ENCODE measurements at places on chromosomes 7 and 10. TPM values are rescaled to one million over a fixed set of nuclear protein-coding genes. Genes with fewer than 3 reads are reported as not detected.

The SLC26A5 gene
- not detected for polyA plus RNA-seq

The NXPH1 gene
- not detected for polyA plus RNA-seq

The KEL gene
- not detected for polyA plus RNA-seq

The MLXIPL gene
- polyA plus RNA-seq: 0.05 TPM

The XRCC2 gene
- 2.0 TPM for polyA plus RNA-seq

The INA gene
- 3.4 TPM for polyA plus RNA-seq

DNA sequence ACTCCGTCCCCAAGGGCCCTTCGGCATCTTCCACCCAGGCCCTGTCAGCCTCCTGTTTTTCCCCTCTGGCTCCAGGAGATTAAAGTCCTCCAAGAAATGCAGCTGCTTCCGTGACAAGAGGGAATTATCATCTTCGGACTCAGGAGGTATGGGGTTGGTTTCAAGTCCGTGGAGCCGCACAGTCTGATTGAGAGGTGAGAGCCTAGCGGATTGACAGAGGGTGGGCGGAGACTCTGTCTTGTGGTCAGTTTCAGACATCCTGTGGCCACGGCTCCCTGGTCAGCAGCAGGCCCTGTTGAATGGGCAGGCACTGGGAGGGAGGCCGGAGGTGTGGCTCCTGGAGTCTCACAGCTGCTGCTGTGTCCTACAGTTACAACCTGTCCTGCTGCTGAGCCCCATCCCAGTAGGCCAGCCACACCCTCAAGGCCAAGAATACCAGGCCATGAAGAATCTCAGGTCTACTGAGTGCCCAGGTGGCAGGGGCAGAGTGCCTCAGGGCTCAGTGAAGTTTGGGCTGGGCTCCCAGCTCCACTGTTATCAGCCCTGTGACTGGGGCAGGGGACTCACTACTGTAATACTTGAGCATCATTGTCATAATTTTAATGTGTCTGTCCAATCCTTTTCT, 49.3 kb upstream of the ZNF716 start:
- no peak for DNase-seq
- H3K4me1 ChIP-seq: no peaks in the 10 kb centered on the region
- no peak overlapping the region for H3K4me3 ChIP-seq
- no peaks in the 10 kb centered on the region for H3K36me3 ChIP-seq
- no peak overlapping the region for H3K27ac ChIP-seq

- no peak overlapping the region for H3K4me3 ChIP-seq
- H3K4me1 ChIP-seq: no peaks in the 10 kb centered on the region
- H3K27me3 ChIP-seq: no peaks in the 10 kb centered on the region
- H3K36me3 ChIP-seq: no peaks in the 10 kb centered on the region
- no peak for DNase-seq
Observed at GRCh38 chr7:93921186-93921585, 349 bp upstream of the GNG11 start.

DNA sequence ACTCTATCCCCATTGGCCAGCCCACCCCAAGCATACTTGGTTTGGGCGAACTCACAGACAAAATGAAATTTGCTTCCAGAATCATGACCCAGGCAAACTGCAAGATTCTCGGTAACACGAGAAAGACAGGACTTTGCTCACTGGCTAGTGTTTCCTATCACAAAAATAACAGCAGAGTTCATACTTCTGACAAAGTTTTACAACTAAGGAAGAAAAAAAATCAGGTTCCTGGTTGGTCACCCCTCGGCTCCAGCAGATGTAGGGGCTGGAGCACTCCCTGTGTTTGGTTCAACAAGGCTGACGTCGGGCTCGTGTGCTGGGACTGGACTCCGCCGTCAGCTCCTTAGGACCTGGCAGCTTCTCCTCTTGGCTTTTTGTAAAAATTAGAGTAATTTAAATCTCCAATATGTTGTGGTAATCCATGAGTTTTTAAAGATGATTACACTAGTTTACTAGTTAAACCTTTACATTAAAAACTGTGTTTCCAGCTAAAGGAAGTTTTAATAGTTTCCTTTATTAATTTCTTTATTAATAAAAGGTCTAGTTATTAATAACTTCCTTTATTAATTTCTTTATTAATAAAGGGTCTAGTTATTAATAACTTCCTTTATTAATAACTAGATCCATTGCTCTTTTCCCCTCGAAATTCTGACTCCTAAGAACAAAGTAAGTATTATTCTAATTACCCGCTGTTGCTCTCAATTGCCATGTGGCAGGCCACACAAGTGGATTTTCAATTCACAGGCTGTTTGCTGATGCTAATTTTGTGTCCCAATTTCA, 115.6 kb upstream of the RNF32 start:
- no peaks in the 10 kb centered on the region for H3K4me1 ChIP-seq
- no peaks in the 10 kb centered on the region for H3K36me3 ChIP-seq
- DNase-seq: no peak
- H3K27ac ChIP-seq: no peak overlapping the region
- no peaks in the 10 kb centered on the region for H3K27me3 ChIP-seq

GRCh38 chr10:34061841-34062240, 727.4 kb upstream of the NRP1 start:
- no peak overlapping the region for H3K4me3 ChIP-seq
- no peaks in the 10 kb centered on the region for H3K27me3 ChIP-seq
- no peak for DNase-seq
- no peaks in the 10 kb centered on the region for H3K36me3 ChIP-seq

DNA sequence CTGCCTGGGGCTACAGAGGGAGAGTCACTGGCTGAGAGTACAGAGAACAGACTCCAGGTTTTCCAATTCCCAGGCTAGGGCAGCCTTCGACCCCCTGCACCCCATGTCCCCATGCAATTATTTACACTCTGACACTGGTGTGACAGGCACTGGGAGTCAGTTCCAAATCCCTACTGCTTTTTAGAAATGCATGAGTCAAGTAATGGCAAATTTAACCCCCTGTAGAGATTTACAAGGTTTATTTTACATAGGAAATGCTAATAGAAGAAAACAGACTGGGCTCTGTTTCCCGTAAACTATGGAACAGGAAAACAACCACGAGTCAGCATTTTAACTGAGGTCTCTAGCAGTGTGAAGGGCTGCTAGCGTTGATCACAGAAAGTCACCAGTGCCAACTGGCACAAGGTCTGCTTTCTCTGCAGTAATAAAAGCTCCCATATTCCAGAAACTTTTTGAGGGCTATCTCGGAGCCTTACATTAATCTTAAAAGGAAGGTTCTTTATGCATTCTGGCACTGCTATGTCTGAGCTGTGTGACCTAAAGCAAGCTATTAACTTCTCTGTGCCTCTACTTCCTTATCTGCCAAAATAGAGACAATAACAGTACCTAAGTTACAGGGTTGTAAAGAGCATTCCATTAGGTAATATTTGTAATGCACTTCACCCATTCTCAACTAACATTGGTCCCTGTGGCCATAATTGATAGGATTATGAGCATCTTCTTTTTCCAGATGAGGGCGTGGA, 28.2 kb downstream of the NOD1 start:
- H3K27ac ChIP-seq: no peak overlapping the region
- H3K4me1 ChIP-seq: no peaks in the 10 kb centered on the region
- no peak overlapping the region for H3K4me3 ChIP-seq

DNA sequence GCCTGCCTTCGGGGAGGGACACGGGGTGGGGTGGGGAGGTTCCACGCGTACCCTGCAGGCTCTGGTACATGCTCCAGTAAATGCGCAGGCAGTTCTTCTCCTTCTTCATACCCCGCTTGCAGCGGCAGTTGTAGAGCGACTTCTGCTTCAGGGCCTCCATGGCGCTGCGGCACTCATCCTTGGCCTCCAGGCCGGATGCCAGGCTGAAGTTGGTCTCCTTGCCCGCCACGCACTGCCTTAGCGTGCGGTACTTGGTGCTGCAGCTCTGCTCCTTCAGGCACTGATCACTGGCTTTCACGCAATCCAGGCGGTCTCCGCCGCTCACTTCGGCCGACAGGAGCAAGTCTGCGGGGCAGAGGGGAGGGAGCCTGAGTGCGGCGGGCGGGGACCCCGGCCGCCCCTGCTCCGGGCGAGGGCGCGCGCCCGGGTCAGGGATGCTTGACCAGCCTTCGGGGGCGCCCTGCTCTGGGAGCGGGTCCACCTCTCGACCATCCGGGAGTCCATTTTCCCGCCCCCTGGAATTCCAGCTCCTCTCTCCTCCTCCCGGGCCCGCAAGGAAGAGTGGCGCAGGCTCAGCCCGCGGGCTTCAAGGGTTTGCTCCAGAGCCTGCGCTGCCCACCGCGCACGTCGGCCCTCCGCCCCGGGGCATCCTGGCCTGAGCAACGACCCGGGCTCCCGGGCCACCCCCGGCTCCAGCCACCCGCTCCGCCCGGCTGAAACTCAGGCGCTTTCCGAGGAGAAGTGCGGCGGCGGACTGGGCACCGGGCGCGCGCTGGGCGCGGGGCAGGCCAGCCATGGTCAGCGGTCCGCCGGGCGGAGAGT, 2.0 kb downstream of the GFRA1 start:
- H3K4me3 ChIP-seq: no peak overlapping the region
- peaks cover 23% of the 10 kb centered on the region for H3K4me1 ChIP-seq
- no peak for DNase-seq

DNA sequence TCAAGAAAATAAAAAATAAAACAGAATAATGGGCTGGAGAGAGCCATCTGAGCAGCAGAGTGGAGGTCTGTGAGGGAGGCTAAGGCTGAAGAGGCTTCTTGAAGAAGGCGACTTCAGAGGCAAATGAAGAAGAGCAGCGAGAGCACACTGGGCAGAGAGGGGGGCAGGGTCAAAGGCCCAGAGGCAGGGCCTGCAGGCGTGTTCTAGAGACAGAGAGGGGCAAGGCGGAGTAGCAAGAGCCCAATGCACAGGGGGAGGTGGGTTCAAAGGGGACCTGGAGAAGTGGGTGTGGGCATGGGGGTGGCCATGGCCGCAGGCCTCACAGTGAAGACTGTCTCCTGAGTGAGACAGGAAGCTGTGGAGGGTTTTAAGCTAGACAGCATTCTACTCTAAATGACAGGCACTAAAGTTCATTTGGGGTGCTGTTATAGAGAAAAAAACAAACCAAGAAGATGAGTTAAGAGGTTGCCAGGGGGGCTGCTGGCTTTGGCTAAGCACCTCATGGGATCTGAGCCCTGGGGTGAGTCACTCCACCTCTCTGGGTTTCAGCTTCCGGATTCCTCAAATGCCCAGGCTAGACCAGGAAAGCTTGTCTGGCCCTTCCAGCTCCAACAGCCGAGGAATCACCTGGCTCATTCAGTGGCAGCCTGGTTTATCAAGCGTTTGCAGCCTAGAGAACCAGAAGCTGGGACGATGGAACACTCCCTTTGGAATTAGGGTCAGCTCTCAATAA, 81.7 kb downstream of the DLG5 start:
- no peaks in the 10 kb centered on the region for H3K27me3 ChIP-seq
- H3K36me3 ChIP-seq: peaks cover 28% of the 10 kb centered on the region
- H3K4me3 ChIP-seq: no peak overlapping the region
- H3K27ac ChIP-seq: peak overlapping the region; percentile 58
- peaks cover 27% of the 10 kb centered on the region for H3K4me1 ChIP-seq

DNA sequence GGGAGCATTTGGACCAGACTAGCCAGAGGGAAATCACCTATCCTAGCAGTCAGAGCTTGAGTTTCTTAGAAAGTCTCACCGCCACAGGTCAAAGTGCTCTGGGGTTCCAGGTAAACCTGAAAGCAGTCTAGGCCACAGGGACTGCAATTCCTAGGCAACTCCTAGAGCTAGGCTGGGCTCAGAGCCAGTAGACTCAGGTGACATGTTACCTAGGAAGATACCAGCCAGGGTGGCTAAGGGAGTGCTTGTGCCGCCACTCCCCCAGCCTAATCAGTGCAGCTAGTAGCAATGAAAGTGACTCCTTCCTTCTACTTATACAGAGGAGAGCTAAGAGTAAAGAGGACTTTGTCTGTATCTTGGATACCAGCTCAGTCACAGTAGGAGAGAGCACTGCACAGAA, 348.7 kb upstream of the HPS1 start:
- no peak overlapping the region for H3K4me3 ChIP-seq
- no peaks in the 10 kb centered on the region for H3K4me1 ChIP-seq
- H3K27me3 ChIP-seq: no peaks in the 10 kb centered on the region

DNA sequence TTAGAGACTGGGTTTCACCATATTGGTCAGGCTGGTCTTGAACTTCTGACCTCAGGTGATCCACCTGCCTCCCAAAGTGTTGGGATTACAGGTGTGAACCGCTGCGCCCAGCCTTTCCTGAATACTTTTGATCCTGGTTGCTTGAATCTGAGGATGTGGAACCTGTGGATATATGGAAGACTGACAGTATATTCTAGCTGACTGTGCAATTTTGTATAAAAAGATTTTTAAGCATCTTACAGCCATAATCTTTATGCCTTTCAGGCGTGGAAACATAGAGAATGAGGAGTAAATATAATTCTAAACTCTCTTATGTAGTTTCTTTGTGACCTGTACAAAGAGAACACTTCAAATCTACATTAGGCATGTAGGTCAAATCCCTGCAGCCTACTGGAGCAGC, 16.2 kb downstream of the TSPAN14 start:
- no peak overlapping the region for H3K4me3 ChIP-seq
- H3K4me1 ChIP-seq: peaks cover 96% of the 10 kb centered on the region
- H3K27ac ChIP-seq: peak overlapping the region; percentile 98
- no peaks in the 10 kb centered on the region for H3K27me3 ChIP-seq

- no peak for DNase-seq
- H3K27me3 ChIP-seq: no peaks in the 10 kb centered on the region
- H3K36me3 ChIP-seq: no peaks in the 10 kb centered on the region
Observed at GRCh38 chr7:106143711-106144337, 31.7 kb upstream of the SYPL1 start.

DNA sequence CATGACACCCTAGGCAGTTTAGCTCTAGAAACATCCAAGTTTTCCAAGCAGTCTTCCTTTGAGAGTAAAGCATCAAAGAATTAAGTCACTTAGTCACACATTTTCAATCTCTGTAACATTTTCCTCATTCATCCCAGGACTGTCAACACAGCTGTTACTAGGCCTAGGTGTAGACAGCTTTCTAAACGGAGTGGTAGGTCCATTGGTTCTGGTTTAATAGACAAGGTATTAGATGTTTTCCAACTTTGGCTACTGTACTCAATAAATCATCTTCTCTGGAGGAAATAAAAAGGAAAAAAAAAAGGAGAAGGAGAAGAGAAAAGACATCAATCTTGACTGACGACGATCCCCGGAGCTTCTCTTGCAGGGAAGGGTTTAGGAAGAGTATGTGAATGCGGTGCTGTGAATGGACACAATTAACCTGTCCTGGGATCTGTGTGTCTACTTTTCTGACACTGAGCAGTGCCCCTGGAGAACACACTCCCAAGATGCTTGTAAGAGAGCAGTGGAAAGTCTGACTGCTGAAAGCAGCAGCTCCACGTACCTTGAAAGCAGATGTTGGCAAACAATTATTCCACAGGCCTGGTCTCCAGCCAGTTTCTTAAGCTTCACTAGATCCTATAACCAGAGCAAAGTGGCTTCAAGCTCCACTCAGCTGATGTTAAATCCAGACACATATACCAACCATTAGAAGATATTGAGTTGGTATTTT, 59.1 kb downstream of the CXCL12 start:
- H3K27ac ChIP-seq: no peak overlapping the region
- H3K36me3 ChIP-seq: no peaks in the 10 kb centered on the region
- H3K4me1 ChIP-seq: no peaks in the 10 kb centered on the region
- no peak for DNase-seq

DNA sequence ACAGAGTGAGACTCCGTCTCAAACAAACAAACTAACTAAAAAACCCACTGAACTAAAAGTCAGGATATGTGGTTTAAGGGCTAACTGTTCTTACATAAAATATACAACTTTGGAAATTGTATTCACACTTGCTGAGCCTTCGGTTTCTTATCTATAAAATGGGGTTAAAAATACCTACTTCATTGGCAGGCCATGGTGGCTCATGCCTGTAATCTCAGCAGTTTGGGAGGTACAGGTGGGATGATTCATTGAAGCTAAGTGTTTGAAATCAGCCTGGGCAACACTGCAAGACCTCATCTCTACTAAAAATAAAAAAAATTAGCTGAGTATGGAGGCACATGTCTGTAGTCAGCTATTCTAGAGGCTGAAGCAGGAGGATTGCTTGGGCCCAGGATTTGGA, 115.4 kb upstream of the KLF6 start:
- no peaks in the 10 kb centered on the region for H3K36me3 ChIP-seq
- no peaks in the 10 kb centered on the region for H3K27me3 ChIP-seq
- no peak overlapping the region for H3K27ac ChIP-seq
- DNase-seq: no peak
- peaks cover 40% of the 10 kb centered on the region for H3K4me1 ChIP-seq

All from keratinocyte (primary cell).